ENCODE measurements at places on chromosomes 2 and 18. TPM values are rescaled to one million over a fixed set of nuclear protein-coding genes. Genes with fewer than 3 reads are reported as not detected.

DNA sequence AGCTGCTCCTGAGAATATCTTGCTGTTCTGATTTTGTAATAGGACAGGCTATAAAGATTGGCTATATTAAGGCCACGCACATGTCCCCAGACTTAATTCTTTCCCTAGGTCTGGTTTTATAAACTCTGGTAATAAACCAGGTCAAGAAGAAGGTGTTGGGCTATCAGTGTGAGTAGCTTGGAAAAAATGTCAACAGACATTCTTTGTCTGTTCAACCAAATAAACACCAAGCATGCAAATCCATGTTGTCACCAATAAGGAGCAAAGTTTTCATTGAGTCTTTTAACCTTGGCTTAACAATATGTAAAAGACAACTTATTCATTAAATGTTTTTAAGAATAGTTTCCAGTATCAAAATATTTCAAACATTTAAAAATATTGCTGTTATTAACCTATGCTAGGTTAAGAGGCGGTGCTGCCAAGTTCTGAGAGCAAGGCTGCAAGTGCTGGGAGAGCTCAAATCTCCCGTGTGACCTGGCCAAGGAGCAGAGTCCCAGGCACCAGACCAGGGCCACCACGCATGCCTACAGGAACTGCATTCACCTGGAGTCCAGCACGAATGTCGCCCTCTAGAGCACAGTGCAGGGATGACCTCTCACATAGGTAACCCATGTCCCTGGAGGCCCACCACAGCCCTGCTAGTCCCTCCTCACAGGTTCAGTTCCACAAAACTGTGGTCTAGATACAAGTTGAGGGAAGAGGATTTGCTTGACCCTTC is 120.5 kb upstream of the POU3F3 start:
- DNase-seq, result no peak

DNA sequence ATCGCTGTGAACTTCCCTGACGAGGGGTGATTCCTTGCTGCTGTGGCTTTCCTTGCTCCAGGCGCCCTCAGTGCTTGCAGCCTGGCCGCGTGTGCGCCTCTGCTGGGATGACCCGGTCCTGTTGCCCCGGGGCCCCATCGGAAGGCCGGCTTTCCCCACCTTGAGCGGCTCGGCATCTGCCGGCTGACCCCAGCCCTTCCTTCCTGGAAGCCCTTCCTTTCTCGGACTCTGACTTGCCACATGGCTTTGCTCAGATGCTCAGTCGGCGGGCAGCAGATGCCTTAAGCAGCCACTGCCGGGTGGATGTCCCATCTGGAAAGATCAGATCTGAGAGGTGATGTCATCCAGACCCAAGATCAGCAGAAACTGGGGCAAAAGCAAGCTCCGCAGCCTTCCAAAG is 100.5 kb upstream of the ODC1 start:
- DNase-seq, result no peak

CCDC85A gene
- 0.49 TPM for total RNA-seq

UBXN2A gene
- total RNA-seq, result 12.9 TPM

DNA sequence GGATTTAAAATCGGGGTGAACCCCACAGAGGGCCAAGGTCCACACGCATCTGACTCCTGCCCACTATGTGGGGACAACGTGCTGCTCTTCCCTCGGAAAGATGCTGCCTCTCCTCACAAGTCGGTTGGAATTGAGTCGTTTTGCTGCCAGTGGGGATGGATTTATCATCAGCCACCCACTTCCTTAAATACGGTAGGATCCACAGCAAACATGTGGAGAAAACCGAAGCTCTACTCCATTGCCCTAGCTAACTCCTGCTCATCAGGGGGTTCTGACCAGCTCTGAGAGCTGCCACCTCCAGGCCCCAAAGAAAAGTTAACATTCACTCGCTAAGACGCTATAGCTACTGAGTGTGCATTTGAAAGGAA is 80.9 kb downstream of the CHRNA1 start:
- DNase-seq, result no peak

DNA sequence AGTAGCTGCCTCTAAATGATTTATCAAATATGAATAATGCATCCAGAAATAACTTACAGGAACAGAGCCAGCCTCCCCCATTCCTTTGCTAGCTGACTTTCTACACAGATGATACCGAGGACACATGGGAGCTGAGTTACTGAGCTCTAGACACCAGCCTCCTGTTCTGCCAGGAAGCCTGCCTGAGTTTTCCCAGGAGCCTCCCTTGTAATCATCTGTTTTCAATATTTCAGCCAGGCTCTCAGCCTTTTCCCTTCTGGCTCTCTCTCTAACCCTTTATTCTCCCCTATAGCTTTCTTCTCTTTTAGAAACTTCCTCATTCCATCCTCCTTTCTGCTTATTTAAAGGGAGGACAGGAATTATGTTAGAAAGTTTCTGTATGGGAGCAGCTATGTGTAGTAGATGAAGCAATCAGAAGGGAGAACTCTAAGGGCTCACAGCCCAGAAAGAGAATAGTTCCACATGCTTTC is 911.6 kb downstream of the TDRD15 start:
- DNase-seq, result no peak

GRCh38 chr18:59923539-59924196 is 23.9 kb downstream of the PMAIP1 start:
- no peak for DNase-seq

GRCh38 chr2:37920570-37920969 is 4.5 kb upstream of the RMDN2 start:
- DNase-seq, result no peak

RND3 gene
- 57.5 TPM for total RNA-seq

- no peak for DNase-seq
Observed at GRCh38 chr18:58339890-58340289, 289.0 kb downstream of the ALPK2 start.

PDE1A gene
- 3.9 TPM for total RNA-seq

Measured in mucosa of descending colon (tissue), 3 donors.